Activated naive CD4-positive, alpha-beta T cell (primary cell): ENCODE measurements at places on chromosomes 6 and 20.

DNA sequence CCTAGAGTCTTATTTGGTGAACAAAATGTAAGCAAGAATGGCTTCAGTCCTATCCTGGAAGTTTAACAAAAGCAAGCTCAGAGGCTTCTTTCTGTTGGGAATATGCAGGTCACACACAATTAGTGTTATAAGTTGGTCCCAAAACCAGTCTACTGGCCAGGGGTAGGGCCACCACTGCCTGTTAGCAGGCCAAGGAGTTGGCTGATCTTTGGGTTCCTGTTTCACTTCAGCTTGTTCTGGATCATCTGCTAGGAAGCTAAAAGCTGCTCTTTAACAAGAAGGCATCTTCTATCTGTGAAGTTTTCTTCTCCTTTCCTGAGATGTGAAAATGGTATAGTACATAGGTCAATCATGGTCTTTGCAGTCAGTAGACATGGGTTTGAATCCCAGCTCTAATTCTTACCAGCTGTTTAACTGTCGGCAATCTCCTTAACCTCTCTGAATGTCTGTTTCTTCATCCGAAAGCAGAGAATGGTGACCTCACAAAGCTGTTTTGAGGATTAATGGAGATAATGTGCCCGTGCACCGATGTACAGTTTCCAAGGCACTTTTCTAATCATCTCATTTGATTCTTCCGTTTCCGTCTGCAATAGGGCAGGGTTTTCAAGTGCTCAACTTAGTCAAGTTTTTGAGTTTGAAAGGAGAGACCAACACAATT, 271.2 kb upstream of the TAB2 start:
- no peak for DNase-seq

GRCh38 chr20:47610247-47610944, 108.7 kb downstream of the NCOA3 start:
- DNase-seq, result no peak

DNA sequence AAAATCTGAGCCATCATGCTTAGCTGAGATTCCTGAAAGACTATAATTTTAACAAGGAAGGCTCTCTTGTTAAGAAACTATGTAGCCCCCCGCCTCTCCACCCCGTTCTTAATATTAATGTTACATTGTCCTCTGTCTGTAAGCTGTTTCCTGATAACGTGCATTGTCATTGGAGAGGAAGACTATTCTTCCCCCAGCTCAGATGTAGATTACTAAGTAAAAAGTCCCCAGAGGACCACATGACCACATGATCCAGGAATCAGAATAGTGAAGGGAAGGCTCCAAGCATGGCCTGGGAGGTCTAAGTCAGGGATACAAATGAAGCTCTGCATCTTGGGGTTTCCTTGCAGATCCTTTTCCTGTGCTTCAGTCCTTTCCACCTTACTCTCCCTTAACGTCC, 106.4 kb downstream of the JARID2 start:
- no peak for DNase-seq

GRCh38 chr20:63241272-63241671, 5.6 kb downstream of the BIRC7 start:
- DNase-seq, result no peak

GRCh38 chr20:63414720-63415430, 53.7 kb upstream of the CHRNA4 start:
- no peak for DNase-seq

DNA sequence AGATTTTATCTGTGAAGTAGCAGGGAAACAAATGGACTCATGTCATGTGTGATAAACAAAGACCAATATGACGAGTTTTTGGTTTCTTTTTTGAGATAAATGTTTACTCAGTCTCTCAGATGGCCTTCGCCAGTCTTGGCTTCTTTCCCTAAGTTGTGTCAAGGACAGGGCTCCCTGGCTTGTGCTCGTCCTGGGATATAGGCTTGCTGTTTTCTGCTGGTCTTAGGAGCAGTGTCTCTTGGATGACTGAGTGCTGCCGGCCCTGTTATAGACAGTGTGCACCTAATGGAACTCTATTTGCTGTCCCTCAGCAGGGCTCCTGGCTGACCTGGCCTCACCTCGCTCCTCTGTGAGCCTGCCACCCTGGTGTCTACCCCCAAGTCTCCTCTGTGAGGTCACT, 324.1 kb upstream of the SYNCRIP start:
- DNase-seq, result no peak

DNA sequence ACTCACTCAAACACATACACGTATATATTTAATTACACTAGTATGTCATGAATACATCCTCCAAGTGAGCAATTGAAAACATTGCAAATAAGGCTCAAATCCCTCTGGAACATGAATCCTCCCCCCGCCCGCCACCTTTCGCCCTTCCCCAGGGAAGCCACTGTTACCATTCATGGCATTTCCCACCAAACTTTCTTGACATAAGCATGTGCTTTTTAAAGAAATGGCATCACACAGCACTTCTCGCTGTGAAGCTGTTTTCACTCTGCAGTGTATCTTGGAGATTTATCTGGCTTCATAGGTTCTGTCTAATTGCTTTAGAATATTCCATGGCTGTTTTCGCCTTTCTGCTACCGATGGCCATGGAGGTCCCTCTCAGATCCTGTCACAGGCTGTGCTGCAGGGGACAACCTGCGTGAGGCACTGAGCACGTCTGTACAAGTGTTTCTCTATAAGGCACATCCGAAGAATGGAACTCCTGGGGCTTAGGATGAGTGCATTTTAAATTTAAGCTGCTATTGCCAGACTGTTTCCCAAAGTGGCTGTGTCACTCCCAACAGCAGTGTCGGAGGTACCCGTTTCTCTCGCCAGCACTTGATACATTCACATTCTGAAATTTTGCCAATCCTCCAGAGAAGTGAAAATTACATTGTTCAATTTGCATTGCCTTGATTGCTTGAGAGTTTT, 22.2 kb upstream of the PHACTR3 start:
- DNase-seq, result no peak

DNA sequence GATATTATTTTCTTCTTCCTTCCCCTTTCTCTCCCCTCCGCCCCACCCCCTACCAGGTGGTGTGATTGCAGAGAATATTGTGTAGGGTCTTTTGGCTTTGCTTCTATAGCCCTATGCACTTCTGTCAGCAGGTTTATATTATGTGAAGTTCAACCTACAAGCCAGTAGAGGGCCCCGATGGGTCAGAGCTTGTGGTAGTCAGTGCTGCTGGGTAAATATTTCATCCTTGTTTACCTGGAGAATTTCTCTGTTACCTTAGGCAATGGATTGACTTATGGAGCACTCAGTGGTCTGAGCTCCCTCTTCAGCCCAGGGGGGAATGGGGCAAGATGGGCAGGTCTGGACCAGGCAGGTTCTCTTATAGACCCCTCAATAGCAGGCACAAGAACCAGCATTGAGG, 720.9 kb downstream of the GRIK2 start:
- no peak for DNase-seq

GRCh38 chr6:168272415-168273325, 46.9 kb downstream of the DACT2 start:
- DNase-seq, result no peak

DNA sequence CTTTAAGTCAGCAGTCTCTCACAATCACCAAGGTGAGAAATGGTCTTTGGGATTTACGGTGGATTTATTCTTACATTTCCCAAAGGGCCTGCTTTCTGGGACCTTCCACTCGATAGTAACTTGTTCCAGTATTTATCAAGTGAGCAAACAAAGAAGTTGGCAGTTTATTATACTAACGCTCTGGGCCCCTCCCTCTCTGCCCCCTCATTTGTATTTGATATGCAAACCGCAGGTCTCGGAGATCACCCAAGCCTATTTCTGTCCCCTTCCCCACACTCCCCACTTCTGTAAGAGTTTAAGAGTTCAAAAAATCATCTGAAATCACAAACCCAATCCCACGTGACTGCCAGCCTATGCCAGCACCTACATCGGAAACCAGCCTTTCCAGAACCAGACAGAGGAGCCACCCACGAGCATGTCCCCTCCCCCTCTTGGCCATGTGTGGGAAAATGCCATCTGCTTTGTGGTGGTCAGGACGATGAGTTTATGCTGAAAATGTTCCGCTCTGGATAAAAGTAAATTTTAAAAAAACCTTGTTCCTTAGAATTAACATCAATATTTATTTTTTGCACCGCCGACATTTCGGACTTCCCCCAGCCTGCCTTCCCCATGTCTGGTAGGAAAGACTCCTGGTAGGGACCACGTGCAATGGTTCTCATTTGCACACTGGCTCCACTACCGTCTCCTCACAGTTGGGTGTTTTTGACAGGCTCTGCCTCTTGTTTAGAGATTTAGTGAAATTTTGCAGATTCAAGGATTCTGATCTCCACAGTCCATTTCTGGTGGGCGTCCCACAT, 281.0 kb downstream of the TFAP2C start:
- no peak for DNase-seq

GRCh38 chr6:137290601-137291261, 71.5 kb upstream of the IFNGR1 start:
- no peak for DNase-seq

DNA sequence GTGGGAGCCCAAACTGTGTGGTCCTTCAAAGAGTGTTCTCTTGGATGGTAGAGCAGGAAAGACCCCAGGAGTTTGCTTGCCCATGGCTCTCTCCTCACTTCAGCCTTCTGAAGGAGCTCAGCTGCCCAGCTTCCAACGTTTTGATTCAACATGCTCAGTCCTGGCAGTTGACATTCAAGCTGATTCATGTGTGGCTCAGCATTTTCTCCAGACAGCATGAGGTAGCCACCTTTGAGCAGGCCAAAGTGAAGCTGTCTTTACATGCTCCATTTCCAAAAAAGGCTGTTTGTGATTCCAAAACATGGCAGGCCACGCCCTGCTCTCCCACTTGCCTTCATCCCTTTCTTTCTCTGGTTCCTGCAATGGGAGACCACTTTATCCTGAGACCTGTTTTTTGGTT, 280.2 kb downstream of the TBC1D7 start:
- no peak for DNase-seq

- DNase-seq, result no peak
Measured at GRCh38 chr6:79384845-79385244, 150.4 kb upstream of the HMGN3 start.

DNA sequence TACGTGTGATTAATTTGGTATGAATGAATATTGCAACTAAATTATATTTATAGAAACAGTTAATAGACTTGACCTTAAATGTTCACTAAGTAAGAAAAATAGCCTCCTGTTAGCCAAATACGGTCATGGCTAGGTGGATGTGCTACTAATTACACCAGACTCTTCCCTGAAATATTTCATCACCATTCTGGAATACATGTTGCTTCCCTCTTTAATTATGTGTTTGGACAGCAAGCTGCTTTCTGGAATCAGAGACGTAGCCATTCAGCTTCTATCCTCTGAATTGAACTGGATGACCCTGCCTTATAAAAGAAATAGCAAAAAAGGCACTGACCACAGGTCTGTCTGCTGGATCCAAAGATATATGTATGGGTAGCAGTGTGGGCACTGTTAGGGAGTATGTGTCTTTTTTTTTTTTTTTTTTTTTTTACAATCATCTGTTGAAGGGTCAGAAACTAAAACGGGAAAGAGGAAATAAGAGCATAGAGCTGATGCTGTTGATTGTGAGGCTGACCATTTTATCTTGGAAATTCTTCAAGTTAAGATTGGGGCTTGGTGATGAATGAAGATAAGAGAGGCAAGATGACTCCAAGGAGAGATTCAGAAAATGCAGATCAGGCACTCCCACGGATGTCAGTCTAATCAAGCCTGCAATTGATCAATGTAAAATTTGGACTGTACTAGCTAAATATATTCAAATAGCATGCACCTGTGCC, 283.2 kb upstream of the HSF2 start:
- DNase-seq, result no peak

DNA sequence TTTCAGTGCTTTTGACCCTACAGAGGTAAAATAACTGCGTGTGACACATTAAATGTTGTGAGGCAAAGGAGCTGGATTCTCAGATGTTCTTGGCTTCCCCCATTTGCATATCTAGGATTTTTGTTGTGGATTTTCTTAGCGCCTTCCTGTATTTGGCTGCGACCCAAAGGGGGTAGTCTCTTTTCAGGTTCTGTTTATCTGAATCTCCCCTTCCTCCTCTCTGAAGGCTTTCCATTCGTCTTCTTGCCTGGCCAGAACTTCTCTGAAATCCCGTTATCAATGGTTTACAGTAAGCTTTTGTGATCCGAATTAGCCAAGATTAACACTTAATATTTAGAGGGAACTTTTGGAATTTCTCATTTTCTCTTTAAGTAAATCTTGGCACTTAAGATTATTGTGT, 60.8 kb downstream of the ADGRB3 start:
- DNase-seq, result no peak

GRCh38 chr6:158591134-158591809, 31.4 kb downstream of the TMEM181 start:
- no peak for DNase-seq

- DNase-seq, result no peak
Measured at GRCh38 chr6:79377047-79377446, 142.6 kb upstream of the HMGN3 start.

GRCh38 chr6:130019326-130020072, 1.1 kb downstream of the L3MBTL3 start:
- no peak for DNase-seq

GRCh38 chr6:29953001-29953441, 10.7 kb downstream of the HLA-A start:
- DNase-seq, result no peak

- no peak for DNase-seq
Measured at GRCh38 chr20:37516811-37517750, 4.0 kb upstream of the NNAT start.

GRCh38 chr20:62031462-62032092, 34.1 kb downstream of the TAF4 start:
- DNase-seq, result no peak

DNA sequence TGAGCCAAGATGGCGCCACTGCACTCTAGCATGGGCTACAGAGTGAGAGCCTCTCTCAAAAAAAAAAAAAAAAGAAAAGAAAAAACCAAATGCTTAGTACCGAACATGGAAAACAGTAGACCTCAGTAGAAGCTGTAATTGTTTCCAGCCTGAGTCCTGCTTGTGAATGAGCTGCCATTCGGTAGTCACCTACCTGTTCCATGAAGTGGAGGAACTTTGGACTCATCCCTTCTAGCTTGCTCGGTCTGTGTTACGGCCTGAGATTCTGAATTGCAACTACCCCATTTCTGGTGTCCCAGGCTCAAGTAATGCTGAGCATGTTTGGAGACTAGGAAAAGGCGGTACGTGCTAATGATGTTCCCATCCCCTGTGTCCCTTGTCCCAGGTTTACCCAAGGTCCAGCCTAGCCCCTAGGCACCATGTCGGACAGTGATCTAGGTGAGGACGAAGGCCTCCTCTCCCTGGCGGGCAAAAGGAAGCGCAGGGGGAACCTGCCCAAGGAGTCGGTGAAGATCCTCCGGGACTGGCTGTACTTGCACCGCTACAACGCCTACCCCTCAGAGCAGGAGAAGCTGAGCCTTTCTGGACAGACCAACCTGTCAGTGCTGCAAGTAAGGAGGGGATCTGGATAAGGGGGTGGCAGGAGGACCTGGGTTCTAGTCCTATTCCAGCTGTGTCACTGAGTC, 5.1 kb downstream of the TGIF2 start:
- no peak for DNase-seq

GRCh38 chr6:141288947-141289346, 843.8 kb upstream of the GJE1 start:
- no peak for DNase-seq

- DNase-seq, result no peak
Measured at GRCh38 chr20:10961651-10962288, 288.0 kb upstream of the JAG1 start.
